NCI-H2081 treated with DMSO at 0.1 percent for 48 hours (cell line): ENCODE measurements at places on chromosomes 11 and 22.

- DNase-seq = no peak
These were observed 16.5 kb upstream of the CDKN1C start for GRCh38 chr11:2901854-2902783.

DNA sequence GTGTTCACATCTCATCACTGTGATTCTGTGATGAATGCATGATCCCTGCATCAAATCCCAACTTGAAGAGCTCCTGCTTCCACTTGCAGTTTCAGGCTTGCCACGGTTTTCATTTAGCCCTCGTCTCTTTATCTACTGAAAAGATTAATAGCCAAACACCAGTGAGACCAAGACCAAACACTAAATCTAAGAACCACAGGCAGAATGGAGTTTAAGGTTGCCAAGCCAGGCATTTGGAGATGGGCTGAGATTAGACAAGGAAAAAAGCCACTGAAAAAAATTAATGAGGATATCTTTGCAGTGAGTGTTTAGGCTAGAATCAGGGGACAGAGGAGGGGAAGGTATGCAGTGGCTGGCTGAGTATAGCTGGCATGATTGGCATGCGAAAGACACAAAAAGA is 227.2 kb upstream of the BLID start:
- DNase-seq = no peak

DNA sequence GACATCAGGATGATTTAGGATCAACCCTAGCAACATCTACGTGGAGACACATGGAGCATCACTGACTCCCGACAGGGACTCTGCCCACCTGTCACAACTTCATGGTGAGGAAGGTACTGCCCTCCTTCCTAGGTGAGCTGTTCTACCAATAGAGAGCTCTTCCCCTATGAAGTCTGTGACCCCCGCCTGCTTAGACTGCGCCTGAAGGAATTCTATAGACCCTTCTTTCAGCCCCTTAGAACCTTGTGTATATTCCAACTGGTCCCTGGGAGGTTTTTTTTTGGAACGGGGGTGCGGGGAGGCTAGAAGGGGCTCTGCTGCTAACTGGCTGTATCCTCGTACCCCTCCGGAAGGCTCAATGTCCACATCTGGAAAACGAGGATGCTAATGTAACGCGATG is 566 bp downstream of the INTS4 start:
- DNase-seq = no peak

GRCh38 chr11:235609-235996 is 539 bp downstream of the SIRT3 start:
- no peak for DNase-seq

DNA sequence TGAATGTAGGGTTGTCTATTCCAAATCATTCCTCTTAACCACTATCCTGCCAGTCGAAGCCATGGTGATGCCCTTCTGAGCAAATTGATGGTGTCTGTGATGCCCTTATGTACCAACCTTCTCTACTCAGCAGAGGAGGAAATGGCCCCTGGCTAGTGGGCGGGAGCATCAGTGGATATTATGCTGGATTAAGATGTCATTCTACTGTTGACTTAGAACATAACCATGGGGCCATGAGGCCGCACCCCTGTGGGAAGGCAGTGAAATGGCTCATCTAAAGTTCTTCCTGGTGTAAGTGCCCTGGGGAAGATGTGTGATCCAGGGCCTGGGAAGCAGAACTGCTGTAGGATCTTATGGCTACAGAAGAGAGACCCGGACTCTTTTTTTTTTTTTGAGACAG is 20.7 kb upstream of the P2RY2 start:
- no peak for DNase-seq

DNA sequence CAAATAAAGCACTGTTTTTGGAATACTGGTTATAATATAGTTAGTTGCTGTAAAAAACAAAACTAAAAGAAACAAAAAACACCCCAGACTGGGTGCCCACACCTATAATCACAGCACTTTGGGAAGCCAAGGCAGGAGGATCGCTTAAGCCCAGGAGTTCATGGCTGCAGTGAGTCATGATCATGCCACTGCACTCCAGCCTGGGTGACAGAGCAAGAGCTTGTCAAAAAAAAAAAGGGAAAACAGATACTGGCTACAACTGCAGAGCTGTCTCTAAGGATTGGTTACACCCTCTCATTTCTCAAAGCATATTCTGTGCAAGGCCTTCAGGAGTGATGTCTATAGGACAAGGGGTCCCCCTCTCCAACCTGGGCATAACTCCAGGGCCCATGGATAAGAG is 14.6 kb upstream of the STK33 start:
- no peak for DNase-seq

DNA sequence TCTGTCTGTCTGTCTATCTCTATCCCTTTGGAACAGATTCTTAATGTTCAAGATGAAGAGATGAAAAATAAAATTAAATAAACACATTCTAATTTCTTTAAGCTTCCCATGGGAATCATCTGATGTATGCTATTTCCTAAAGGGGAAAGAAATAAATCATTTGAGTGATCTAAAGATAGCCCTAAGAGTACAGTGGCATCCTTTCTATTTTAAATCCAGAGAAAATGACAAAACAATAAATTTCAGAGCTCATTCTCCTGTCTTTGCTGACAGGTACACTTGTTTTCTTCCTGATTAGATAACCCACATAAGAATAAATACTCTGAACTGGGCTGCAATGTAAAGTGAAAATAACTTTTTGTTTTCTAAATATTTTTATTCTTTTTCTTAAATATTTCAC is 550.4 kb downstream of the JRKL start:
- DNase-seq = no peak

DNA sequence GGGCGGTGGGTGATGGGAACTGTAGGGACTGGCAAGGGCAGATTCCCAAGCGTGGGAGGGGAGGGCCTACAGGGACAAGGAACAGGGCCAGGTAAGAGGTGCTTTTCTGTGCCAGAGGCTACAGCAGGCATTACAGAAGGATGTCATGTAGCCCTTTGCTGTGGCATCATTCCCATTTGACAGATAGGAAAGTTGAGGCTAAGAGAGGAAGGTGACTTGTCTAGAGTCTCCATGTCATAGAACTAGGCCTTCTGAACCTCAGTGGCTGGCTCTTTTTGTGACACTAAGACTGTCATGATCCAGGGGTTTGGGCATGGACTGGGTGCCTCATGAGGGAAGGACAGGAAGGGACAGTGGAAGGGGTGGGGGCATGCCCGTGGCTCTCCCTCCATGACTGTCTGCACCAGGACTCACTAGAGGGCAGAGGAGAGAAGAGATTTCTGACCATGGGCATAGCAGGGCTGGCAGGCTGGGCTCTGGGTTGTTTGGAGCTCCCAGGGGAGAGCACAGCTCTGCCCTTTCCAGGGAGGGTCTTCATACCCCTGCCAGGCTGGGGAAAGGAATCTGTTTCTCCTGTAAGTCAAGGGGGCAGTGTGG is 3.2 kb downstream of the MMP11 start:
- no peak for DNase-seq

DNA sequence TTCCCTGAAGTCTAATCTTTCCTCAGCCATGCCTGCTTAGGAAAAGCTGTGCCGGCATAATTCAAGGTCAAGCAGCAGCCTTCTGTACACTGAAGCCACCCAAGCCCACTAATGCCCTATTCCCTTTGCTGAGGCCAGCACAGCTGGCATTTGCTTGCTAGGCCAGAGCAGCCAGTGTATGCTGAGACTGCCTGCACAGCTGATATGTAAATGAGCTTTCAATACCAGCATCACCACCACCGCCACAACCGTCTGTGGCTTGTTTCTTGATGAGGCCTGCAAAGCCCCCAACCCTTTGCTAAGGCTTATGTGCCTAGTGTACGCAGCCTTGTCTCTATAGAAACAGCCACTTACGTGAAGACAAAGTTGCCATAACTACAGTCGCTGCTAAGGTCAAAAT is 56.3 kb upstream of the TNRC6B start:
- no peak for DNase-seq

- no peak for DNase-seq
These were observed 337.2 kb upstream of the API5 start for GRCh38 chr11:42974510-42975179.

DNA sequence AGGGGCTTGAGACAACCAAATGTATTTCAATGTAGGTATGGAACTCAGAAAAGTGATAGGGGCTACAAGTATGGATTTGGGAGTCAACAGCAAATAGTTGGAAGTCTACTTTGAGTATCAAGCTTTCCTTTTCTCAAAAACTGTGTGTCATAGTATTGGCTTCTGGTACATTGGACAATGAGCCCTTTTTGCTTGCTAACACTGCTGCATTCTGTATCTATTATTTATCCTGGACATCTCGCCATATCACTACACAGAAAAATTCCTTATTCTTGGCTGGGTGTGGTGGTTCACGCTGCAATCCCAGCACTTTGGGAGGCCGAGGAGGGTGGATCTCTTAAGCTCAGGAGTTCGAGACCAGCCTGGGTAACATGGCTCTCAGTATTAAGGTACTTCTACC is 18.4 kb downstream of the CYP2R1 start:
- DNase-seq = no peak

DNA sequence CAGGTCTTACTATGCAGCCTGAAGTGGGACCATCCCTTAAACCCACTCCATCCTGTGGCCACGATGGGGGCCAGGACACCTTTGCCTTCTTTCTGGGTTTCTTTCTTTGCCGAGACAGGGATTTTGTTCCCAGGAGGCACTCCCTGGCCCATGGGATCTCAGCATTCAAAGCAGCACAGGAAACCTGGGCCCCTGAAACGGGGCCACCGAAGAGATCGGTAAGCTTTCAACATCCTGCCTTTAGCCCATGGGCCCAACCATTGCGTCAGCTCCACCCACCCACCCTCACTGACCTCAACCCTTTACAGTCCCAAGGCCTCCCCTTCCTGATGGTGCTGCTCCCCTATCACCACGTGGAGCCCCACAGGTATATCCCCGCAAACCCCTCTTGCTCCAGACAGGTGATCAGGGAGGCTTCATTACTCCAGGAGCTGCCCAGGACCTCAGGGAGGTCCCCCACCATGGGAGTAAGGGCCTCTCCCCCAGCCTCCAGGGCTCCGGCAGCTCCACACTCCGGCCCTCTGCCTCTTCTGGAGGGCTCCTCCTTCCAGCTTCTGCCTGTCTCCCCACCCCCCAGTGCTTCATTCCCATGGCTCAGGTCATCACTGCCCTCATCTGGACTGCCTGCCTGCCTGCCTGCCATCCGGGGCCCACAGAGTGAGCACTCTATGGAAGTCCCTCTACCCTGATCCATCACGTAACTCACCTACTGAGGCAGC is 42.0 kb upstream of the TUB start:
- DNase-seq = no peak

DNA sequence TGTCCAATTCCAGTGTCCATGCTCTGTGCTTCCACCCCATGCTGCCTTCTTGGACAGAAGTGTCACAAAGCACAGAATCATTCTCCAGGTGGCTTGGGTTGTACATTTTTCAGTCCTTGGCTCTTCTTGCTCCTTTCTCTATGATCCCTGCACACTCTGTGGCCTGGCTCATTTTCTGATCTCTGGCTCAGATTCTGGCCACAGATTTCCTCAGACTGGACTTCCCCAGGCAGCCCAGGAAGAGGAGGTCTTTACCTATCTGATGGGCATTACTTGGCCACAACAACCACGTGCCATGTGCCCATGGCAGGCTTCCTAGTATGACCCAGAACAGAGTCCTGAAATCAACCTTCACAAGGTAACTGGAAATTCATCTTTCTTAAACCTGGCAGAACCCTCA is 27.2 kb downstream of the SYTL2 start:
- no peak for DNase-seq

DNA sequence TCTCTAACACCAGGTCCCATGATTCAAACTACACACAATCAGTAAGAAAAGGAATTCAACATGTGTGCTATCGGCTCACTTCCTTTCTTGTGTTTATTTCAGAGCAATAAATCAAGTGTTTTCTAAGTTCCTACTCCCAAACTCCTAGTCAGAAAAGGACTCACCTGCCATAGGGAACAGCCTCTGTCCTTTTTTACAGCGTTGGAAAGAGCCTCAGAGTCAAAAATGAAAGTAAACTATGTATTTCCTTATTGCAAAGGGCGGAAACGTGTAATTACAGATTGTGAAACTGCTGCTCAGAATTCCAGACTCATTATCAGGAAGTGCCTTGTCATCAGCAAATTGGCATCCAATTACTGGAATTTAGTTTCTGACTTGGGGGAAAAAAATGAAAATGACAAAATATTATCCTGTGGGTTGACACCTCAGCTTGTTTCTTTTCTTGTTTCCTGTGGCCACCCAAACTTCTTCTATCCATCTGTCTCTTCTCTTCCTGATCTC is at the start of gene CASP4:
TSS of gene CASP4 (minus strand) at position 220 of the 501 bp plus-strand sequence. CDS start at position 171, 49 bp downstream.
- no peak for DNase-seq

- DNase-seq = no peak
These were observed 8.3 kb downstream of the GRK3 start for GRCh38 chr22:25572708-25573171.

- DNase-seq = no peak
These were observed 72.8 kb downstream of the FLI1 start for GRCh38 chr11:128766591-128767081.

DNA sequence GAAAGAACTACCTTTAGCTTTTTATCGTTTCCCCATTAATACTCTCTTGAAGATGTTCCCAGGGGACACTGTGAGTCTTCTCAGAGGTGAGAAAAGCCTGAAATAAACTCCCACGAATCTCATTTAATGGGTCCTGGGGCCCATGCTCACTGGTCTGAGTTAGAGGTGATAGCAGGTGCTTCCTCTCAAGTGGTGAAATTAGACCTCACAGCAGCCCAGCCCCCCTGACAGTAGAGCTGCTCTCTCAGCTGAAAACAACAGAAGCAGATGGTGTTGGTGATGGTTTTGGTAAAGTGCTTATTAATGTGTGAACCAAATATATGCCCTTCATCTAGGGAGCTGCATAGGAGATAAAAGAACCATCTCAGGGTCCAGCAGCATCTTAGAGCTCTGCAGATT is 76.8 kb upstream of the VPREB1 start:
- DNase-seq = no peak

DNA sequence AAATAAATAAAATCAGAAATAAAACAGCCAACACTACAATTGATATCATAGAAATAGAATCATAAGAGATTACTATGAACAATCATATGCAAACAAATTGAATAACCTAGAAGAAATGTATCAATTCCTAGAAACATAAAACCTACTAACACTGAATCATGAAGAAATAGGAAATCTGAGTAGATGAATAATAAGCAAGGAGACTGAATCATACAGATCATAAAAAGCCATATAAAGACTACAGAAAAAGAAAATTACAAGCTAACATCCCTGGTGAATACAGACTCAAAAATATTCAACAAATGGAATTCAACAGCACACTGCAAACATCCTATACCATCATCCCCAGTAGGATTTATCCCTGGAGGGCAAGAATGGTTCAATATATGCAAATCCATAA is 135.6 kb downstream of the SBF2 start:
- no peak for DNase-seq

DNA sequence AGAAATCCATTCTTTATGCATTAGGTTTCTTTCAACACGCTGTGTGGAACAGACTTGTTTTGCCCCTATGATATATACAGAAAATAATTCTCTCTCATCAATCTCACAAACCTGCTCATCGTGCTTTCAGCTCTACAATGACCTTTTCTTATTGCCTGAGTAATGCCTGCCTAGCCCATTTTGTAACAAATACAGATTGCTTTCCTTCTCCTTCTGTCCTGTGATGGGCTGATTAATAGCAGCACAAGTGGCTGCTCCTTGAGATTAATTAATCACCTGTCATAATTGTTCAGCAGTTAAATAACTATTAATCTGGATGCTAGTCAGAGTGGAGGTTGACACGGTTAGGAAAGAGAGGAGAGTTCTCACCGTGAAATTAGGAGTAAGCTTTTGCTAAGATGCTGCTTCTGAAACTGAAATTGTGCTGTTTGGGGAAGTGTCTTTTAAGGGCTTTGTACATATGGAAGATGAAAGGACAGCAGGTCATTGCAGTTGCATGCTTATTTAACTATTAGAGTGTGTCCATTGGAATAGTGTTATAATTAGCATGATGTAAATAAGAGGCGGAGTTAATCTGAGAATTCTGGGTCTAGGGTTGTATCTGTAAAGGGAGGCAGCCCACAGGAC is 1430.5 kb downstream of the FAM181B start:
- DNase-seq = no peak
